ENCODE measurements at places on chromosomes 6 and 20. TPM values are rescaled to one million over a fixed set of nuclear protein-coding genes. Genes with fewer than 3 reads are reported as not detected.

DNA sequence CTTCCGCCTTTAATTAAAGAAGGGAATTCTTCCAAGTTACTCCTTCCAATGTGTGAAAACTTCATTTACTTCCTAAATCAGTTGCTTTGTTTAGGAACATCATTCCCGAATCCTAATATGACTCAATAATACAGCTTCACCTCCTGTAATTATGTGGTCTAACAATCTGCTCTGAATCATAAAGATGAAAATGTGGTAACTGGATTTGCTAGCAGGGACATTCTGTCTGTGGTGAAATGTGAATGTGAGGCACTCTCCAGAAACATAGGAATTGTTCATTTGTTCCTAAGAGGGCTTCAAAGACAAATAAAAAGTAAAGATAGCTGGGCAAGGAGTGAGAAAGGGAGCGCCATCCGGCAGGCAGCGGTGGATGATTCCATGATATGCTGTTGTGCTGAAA, 678.1 kb downstream of the KIF16B start:
- DNase-seq, result no peak

- no peak for DNase-seq
These were observed 243.2 kb downstream of the ANKRD60 start for GRCh38 chr20:57985278-57985677.

SLC13A3 gene
- 0.26 TPM for total RNA-seq

- DNase-seq, result no peak
These were observed 78.4 kb downstream of the NOL4L start for GRCh38 chr20:32506721-32507120.

TBX18 gene
- total RNA-seq, result not detected

- no peak for DNase-seq
These were observed 17.2 kb upstream of the TAGAP start for GRCh38 chr6:159061805-159062563.

DNA sequence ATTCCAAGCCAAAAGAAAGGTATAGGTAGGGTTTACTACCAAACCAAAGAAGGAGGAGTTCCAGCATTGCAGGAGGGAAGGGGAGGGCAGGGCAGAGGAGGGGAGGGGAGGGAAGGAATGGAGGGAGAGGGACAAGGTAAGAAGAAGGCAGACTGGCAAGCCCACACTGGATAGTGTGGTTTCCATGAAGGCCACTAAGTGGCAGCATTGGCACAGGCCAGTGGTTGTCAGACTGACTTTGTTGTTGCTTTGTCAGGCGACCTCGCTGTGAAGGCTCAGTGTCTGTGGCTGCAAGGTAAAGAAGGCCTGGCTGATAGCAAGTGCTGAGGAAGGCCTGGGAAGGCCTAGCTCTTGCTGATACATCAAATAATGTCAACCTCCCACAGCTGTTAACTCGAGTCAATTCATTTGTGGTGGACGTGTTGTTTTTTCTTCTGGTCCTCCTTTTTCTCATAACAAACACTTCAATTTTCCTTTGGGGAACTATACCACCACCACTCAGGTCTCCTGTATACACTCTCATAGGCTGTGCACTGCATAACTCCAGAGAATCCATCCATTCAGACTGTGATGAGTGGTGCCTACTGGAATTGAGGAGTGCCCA, 7.7 kb upstream of the ZNF334 start:
- peak; percentile 46 for DNase-seq

GRCh38 chr6:118914598-118914997, 20.4 kb downstream of the MCM9 start:
- DNase-seq, result no peak

DNA sequence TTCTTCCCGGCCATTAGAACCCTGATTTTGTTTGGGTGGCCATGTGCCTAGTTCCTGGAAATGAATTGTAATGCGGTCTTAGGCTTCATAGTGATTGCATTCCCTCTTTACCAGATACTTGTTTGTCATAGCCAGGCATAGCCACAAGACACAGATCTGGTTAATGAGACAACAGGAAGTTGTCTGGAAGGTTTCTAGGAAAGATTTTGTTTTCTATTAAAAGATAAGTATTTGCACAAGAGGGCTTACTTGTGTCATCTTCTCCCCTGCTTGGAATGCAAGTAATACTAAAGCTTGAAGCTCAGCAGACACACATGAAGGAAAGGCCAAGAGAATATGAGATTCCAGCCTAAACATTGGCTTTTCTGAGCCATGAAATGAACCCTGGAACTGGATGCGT, 12.9 kb downstream of the FARS2 start:
- DNase-seq, result no peak

C6orf118 gene
- total RNA-seq, result not detected

PHACTR1 gene
- not detected for total RNA-seq

GRCh38 chr6:9136141-9136822, 700.9 kb upstream of the SLC35B3 start:
- DNase-seq, result no peak

DNA sequence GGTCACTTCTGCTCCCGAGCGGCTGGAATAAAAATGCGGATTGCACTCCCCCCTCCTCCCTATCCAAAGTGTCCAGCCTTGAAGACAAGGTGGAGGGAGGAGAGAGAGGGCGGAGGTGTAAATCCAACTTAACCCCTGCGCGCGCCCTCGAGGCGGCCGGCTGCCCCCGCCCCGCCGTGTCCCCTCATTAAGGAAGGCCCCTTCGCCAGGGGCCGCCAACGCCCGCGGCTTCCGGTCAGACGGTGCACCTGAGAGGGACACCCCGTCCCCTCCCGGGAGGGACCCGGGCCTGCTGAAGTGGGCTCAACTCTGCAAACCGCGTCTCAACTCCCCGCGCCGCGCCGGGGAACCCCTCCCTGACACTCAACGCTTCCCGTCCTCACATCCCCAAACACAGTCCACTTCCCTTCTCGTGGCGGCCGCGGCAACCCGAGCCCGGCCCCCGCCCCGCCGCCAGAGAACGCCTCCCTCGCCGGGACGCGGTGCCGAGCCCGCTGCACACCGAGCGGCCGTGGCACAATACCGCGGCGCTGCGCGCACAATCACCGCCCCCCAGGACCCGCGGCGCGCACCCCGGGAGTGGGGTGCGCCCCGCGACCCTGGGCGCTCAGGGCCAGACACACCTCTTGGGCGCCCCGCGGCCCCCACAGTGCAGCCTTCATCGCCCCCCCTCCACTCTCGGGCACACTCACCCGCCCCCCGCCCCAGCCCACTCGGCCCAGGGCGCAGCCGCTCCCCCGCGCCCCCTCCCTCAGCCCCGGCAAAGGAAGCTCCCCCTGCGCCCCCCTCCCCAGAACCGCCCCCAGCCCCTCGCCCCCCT, 102.5 kb downstream of the NOL4L start:
- DNase-seq, result peak; percentile 22

DNA sequence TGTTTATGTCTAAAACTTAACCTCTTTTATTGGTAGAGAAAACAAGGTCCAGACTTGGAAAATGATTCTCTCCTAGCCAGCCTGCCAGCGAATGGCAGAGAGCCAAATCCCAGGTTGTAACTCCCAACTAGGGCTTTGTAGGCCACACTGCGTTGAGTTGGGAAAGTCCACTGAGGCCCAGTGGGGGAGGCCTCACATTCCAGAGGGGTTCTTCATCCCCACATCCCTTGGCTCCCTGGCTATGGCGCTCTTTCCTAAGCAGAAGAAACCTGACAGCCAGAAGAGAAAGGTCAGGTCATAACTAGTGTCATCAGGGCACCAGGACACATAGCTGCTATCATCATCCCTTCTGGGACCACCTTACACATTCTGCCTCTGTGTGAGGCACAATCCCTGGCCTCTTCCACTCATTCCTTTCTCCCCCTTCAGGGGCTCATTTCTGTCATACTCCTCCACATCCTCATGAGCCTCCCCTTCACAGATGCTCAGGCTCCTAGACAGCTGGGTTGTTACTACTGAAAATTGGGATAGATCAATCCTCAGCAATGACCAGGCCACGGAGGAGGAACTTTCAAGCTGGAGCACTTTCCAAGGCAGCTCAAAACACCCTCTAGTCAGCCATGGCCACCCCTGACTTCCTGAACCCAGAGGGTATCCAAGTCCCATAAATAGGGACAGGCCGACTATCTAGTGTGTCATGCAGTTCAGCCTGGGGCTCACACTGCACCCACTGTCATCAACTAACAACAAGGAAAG, 48.6 kb downstream of the TCP11 start:
- DNase-seq, result no peak

DNA sequence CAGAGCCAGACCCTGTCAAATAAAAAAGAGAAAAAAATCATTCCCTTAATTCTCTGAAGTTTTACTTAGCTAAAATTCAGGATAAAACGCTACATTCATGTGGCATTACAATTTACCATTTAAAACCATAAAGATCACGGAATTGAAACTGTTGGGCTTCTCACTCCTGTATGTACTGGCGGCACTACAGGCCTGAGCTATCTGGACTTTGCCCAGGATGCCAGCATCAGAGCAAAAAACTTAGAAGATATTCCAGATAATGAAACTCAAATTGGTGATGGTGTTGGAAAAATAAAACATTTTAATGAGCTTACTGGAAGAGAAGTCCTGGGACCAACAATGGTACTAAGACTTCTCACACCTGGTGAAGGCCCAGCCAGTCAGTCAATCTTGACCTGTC, 14.2 kb downstream of the EPM2A start:
- DNase-seq, result no peak

BRD2 gene
- total RNA-seq, result 62.6 TPM

RFX6 gene
- not detected for total RNA-seq

DNA sequence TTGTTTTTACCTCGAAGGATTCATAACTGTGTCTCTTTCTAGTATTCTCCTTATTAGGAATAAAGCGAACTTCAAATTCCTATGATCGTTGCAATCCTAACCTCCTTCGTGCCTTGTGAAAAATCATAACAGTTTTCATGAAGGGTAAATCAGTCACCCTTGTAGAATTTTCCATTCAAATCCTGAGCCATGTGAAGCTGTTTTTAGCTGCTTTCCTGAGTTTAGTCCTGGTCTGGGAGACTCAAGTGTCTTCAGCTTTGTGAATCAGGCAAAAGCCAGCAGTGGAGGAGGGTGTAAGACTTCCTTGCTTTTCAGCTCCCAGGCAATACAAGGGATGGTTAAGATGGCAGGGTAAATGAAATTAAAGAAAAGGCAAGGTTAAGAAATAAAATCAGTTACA, 24.3 kb downstream of the GCNT2 start:
- DNase-seq, result no peak

THBS2 gene
- total RNA-seq, result not detected

SLC24A3 gene
- not detected for total RNA-seq

DCDC2 gene
- total RNA-seq, result 5.4 TPM

GRCh38 chr20:2658414-2659354, 5.3 kb downstream of the IDH3B start:
- no peak for DNase-seq

GRCh38 chr20:37649676-37650370, 44.0 kb upstream of the CTNNBL1 start:
- DNase-seq, result no peak

CALHM6 gene
- not detected for total RNA-seq

RIMS4 gene
- not detected for total RNA-seq

GRCh38 chr6:152050451-152051195, 243.1 kb downstream of the ESR1 start:
- DNase-seq, result no peak

GRCh38 chr20:52150440-52151258, 40.9 kb downstream of the ZFP64 start:
- DNase-seq, result peak; percentile 31

- no peak for DNase-seq
These were observed 1.7 kb downstream of the SLC13A3 start for GRCh38 chr20:46649650-46649949.

NRSN1 gene
- not detected for total RNA-seq

GRCh38 chr6:111750753-111751673, 122.2 kb downstream of the FYN start:
- DNase-seq, result no peak

DNA sequence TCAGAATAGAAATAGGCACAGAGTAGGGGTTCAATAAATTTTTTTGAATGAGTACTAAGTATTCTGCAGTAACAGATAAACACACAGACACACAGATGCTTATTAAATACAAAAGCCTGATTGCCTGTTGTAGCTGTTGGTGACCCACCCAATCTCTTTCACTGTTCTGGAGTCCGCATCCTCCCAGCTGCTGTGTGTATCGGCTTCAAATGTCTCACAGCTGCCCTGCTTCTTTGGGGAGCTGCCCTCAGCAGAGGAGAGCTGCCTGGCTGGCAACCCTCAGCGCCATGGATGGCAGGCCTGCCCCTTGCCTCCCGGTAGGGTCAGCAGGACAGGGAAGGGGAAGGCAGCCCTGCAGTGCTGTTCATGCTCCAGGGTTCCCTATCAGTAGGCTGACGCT, 85.9 kb upstream of the PRND start:
- no peak for DNase-seq

- DNase-seq, result peak; percentile 95
These were observed 17.7 kb downstream of the CCDC167 start for GRCh38 chr6:37481711-37482605.

DNA sequence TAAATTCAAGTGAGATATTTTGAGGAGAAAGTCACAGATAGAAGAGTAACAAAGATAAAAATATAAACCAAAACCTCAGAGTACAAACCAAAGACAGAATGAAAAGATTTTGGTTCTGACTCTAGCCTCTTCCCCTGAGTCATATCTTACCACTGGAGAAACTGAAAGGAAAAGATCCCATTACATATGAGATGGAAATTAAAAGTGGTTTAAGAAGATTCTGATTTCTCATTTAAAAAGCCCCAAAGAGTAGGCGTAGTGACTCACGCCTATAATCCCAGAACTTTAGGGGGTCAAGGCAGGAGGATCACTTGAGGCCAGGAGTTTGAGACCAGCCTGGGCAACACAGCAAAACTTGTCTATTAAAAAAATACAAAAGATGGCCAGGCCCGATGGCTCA, 30.6 kb downstream of the SPINT4 start:
- no peak for DNase-seq

GRCh38 chr6:101401792-101402621, 8.5 kb downstream of the GRIK2 start:
- DNase-seq, result no peak

DNA sequence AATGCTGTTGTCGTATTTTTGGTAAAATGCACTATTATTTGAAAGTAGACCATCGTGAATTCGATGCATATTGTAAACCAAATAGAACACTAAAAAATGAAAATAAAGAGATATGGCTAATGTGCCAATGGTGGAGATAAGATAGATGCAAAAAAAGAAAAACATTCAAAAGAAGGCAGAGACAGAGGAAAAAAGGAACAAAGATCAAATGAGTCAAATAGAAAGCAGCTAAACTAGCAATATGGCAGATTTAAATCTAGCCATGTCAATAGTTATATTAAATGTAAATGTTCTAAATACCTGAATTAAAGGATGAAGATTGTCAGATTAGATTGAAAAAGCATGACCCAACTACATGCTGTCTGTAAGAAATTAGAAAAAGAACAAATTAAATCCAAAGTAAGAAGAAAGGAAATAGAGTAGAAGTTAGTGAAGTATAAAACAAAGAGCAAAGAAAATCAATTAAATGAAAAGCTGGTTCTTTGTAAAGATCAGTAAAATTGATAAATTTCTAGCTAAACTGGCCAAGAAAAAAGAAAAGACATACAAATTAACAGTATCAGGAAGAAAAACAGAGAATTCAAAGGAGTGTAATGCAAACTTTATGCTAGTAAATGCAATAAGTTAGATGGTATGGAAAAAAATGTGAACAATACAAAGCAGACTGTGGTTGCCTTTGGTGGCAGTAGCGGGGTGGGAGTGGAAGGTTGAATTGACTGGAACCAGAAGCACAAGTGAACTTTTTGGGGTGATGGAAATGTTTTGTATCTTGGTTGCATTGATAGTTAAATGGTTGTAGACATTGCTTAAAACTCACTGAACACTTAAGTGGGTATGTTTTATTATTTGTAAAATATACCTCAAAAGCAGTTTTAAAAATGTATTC, 44.8 kb downstream of the PTPN1 start:
- DNase-seq, result no peak

All from Caki2 (cell line).